Stimulated activated CD8-positive, alpha-beta memory T cell treated with anti-CD3 and anti-CD28 coated beads, Interleukin-4, amount 100 ng/mL, for 48 hours (primary cell): ENCODE measurements at places on chromosomes 11 and 22.

GRCh38 chr22:42366806-42367581 lies 65.2 kb downstream of the NFAM1 start:
- DNase-seq: no peak

DNA sequence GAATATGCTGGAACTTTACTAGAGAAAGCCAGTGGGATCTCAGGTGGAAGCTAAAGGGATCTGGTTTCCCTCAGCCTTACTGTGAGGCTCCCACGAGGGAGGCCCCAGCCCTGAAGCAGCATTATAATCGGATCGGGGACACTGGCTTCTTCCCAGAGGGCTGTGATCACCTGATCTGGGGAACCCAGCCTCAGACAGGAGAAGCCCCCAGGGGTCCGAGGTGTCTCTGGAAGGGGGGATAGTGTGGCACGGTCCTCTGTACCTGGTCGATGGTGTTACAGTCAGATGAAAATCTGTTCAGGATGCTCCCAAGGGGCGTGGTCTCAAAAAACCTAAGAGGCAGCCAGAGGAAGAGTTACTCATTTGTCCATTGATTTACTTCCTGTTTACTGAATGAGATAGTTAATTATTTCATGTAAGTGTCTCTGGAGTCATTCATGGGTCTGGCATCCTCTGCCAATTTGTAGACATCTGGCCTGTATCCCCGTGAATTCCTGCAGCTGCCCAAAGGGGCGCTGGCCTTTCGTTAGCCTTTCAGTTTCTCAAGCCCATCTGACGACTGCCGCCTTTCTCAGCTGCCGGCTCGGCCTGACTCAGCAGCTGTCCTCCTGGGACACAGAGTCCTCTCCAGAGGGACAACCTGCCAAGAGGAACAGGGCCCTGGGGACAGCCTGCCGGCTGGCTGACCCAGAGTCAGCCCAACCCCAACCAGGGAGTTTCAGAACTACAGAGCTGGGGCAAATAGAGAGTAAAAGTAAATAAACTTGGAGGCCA lies 17.0 kb upstream of the KCNJ11 start:
- no peak for DNase-seq

DNA sequence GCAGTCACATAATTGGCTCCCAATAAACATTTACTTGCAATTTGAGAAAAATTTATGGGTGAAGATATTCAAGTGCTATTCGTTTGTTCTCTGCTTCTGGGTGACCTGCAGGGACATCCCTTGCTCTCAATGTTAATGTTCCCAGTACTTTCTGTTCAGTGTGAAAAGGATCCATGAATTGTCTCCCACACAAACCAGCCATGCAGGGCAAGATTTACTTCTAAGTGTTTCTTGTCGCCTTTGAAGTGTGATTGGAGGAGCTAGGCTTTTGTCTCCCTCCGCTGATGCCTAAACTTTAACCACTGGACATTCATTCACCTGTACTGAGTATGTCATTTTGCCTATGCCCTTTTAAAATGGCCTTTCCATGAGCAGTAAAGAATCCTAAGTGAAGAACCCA lies 66.4 kb upstream of the ADA2 start:
- no peak for DNase-seq

GRCh38 chr11:57513911-57514537 lies 1.5 kb downstream of the SLC43A1 start:
- peak; percentile 54 for DNase-seq

GRCh38 chr11:79331203-79331901 lies 109.5 kb downstream of the TENM4 start:
- DNase-seq: no peak

GRCh38 chr11:45919806-45920530 lies 2.3 kb upstream of the PEX16 start:
- DNase-seq: no peak

DNA sequence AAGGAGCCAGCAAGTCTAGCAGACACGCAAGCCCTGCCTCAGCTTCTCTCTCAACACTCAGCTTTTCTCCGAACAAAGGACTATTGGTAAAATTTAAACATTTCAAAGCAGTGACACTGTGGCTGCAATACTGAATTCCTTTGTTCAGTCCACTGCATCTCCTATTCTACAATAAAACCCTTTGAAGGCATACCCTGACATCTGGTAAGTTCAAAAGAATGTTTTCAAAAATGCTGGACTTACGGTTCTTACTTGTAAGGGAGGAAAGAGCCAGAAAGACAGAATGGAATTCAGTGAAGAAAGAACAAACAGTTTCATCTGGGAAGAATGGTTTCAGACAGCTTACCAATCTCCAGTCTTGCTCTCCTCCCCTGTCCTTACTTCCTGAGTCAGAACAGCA lies 12.7 kb upstream of the OR8K1 start:
- DNase-seq: no peak

DNA sequence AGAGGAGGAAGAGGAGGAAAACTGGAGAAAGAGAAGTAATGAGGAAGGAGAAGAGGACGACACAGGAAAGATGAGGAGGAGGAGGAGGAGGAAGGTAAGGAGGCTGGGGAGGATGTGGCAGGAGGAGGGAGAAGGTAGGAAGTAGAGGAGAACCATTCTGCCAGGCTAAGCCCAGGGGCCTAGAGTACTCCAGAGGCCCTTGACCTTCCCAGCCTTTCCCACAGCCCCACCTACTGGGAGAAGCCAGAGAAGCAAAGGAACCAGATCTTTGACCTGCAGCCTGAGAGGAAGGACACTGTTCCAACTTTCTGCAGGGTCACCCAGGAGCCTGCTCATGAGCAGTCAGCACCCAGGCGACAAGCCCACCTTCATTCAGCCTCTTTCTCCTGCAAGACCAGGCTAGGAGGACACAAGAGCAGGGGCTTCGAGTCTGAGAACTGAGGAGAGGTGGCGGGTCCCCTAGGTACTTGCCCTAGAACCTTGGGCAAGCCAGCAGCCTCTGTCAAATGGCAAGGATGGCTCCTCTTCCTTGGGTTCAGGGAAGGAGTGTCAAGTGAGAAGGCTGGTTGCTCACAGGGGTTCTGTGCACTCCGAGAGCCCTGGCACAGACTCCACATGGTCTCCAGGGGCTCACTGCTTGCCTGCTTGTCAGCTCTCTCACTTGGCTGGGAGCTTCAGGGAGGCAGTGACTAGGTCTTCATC lies 27.9 kb upstream of the OAF start:
- peak; percentile 24 for DNase-seq
